Kidney glomerular epithelial cell (primary cell): ENCODE measurements at places on chromosomes 12 and 14.

GRCh38 chr12:130764475-130765185 is 48.5 kb upstream of the RIMBP2 start:
- DNase-seq, result no peak

GRCh38 chr12:77916276-77916675 is 85.6 kb downstream of the NAV3 start:
- no peak for DNase-seq

- peak; percentile 22 for DNase-seq
Measured at GRCh38 chr14:59332727-59333126, 132.5 kb downstream of the GPR135 start.

DNA sequence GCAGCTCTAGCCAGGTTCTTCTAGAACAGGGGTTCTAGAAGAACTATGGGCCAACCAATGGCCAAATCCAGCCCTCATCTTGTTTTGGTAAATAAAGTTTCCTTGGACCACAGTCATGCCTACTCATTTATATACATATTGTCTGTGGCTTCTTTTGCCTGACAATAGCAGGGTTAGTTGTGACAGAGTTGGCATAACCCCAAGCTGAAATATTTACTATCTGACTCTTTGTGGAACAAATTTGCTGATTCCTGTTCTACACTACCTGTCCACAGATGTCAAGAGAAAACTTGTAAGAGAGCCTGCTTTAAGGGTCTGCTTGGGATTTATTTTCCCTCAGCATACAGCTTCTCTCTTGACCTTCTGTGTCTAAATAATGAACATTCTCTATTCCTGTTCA is 289.0 kb downstream of the KSR2 start:
- DNase-seq, result peak; percentile 54

DNA sequence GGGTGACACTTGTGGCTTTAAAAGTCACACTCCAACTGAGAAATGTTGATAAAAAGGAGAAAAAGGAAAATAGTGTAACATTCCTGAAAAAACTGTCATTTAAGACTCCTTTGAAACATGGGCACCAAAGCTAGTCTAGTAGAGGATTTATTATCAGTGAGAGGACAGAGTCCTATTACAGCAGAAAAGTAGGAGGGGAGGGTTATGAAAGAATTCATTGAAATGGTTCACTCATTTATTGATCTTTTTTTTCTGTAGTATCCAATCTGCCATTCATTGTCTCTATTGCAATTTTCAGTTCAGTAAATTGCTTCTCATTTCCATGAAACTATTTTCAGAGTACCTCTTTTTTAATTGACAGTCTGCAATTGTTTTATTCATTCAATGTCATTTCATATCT is 25.4 kb downstream of the PPM1A start:
- no peak for DNase-seq

- no peak for DNase-seq
Measured at GRCh38 chr12:5379749-5380496, 52.0 kb upstream of the NTF3 start.

DNA sequence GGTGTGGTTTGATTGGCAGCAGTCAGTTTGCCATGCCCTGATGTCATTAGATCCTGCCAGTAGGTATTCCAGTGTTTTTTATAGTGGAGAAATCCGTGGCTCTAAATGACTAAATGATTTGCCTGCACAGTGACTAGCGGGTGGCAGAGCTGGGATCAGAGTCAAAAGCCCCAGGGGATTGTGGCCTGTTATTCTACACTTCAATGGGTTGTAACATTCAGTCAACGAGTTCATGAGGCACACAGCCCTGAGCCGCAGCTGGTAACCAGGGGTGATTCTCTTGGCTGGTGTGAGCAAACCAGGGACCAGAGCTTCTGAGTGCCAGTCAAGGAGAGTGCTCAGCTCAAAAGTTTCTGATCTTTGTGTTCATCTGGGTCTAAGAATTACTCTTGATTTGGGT is 1.8 kb downstream of the MYH6 start:
- DNase-seq, result no peak

DNA sequence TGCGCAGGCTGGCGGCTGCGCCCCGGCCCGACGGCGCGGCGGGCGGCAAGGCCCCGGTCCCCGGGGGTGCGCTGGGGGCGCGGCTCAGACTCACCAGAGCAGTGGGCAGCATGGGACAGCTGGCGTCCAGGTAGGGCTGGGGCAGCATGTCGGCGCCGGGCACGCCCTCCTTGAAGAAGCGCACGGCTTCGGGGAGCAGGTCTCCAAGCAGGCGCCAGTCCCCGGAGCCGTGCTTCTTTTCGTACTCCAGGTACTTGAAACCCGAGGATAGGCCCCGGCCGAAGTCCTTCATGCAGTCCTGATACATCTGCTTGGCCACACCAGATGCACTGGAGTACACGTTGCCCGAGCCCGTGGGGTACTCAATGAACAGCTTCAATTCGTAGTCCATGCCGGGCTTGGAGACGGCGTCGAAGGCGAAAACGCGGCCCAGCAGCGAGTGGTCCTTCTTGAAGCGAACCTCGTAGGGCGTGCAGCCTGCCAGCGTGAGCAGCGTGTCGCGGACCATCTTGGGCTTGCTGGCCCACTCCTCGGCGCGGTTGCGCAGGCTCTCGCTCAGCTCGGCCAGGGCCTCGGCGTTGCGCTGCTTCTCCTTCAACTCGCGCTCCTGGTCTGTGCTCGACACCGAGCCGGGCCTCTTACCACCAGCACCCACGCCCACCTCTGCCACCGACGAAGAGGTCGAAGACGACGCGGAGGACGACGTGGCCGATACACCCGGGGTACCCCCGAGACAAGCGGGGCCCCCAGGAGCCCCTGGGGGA is 2.2 kb downstream of the IRF2BPL start:
- DNase-seq, result no peak

DNA sequence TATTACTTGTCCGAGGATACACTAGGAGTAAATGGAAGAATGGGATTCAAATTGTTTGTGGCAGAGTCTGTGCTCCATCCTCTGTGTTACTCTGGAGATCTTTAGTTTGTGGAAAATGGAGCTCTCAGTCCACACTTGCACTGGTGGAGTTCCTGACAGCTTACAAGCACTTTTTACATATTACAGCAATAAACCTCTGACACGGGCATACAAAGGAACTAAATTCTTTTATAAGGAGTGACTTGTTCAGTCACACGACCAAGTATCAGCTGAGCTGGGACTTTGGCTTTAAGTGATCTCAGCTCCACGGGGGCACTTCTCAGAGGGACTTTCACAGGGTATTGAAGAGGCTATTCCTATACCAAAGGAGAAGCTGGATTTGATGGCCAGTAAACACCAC is 417.5 kb downstream of the LRIG3 start:
- DNase-seq, result no peak

DNA sequence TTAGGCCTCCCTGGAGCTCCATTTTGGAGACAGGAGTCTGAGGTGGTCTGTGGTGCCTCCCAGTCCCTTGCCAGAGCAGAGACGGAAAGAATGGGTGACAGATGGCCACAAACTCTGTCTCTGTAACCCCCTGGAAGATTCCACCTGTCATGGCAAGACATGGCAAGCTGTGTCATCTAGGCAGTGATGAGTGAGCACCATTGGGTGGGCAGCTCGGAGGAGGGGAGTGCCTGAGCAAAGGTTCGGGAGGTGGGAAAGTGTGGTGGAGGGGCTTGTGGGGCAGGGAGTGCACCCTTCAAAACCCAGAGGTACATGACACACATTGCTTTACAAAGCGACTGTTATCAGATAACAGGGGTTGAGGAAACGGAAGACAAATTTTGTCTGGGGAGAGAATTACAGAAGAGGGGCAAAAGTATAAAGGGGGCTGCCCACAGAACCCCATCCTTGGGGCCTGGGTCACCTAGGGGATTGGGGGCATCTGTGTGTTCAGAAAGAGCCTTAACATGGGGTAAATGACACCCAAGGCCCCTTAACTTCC is 3.5 kb downstream of the RIN3 start:
- no peak for DNase-seq

DNA sequence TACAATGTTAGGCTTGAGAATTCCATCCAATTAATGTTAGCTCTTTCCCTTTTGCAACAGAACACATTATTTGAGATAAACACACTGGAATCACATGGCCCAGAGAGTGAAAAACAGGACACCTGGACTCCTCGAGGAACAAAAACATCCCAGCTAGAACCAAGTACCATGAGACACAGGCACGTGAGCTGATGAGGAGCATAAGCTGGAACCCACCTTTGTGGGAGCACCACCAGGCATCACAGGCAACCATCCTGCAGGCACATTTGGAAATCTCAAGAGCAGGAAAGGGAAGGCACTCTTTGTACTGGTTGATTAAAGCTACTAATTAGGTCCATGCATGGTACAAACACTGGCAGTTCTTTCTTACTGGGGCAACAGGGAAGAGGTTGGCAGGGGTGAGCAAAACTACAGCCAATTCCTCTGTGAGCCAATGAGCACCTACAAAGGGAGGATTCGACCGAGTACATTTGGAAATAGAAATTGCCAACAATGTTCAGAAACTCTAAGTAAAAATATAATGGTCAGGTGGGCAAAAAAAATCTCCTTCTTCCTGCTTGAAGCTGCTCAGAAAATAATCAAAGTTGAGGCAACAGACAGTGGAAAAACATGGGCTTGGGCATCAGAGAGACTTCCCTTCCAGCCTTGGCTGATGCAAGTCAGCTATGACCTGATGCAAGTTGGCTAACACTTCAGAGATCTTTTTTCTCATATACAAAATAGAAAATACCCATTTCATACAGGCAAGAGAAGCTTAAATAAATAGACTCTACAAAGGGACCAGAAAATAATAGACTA is 216.7 kb downstream of the NUAK1 start:
- no peak for DNase-seq

DNA sequence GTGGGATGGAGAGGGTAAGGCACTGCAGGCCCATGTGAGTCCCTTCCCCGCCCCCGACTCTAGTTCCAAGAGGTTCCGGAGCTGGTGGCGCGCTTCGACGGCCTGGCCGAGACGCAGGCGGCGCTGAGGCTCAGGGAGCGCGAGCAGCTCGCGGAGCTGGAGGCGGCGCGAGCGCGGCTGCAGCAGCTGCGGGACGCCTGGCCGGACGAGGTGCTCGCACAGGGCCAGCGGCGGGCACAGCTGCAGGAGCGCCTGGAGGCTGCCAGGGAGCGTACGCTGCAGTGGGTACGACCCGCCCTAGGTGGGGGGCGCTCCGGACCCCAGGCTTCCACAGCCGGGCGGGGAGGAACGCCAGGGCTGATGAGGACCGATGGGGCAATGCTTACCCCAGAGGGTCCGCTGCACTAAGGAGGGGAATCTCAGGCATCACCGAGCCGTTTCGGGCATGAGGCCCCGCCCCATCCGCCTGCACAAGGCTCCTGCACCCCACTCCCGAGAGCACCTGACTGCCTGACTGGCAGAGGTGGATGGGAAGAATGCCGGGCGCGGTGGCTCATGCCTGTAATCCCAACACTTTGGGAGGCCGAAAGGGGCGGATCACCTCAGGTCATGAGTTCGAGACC is 4.9 kb downstream of the CFAP73 start:
- DNase-seq, result no peak

DNA sequence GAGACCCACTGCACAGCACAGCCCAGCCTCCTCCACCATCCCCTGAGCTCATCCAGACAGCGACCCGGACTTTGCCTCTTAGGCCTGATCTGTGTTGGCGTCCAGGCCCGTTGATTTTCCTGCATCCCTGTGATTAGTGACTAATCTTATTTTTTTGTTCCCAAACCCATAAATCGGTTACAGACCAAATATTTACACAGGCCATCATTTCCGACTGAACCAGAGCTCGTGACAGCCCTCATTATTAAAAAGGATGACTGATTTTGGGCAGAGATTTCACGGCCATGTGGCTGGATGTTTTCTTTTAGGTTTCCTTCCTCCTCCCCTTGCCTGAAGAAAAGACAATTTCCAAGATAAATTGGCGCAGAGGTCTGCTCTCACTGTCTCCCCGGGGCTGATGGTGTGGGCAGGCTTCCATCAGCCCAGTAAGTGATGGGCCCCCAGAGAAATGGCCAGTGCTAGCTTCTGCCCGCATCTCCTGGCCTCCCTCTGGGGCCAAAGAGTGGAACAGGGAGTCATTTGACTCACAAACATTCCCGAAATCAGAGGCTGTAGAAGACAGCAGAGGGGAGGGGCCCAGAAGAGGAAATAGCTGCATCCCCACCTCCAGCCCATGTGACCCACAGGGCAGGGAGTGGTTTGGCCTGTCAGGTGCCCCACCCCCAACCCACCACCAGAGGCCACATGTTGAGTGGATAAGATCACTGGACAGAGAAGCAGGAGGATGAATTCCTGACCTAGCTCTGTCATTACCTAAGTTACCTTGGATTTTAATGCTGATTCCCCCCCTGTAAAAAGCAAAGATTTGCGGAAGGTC is 283.5 kb downstream of the KSR2 start:
- peak; percentile 96 for DNase-seq

GRCh38 chr14:102898776-102899515 is 23.5 kb upstream of the AMN start:
- no peak for DNase-seq

DNA sequence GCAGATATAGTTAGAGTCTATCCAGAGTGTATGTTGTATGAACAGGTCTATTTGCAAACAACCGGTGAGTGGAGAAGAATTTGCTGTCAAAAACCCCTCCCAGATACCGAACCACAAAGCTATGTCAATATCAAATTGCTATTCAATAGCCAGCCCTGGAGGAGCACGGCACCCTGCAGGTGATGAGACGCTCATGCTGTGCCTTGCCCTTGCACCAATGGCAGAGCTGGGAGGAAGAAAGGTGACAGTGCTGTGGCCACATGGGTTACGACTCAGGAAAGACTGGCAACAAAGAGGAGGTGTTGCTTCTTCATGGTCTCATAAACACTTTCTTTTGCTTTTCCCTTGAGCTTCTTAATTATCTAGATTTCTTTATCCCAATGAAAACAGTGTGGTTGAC is 55.7 kb downstream of the PAX9 start:
- DNase-seq, result no peak

- peak; percentile 52 for DNase-seq
Measured at GRCh38 chr14:23154964-23155587, 28.4 kb downstream of the SLC7A8 start.

GRCh38 chr12:23757541-23757962 is 191.9 kb downstream of the SOX5 start:
- peak; percentile 17 for DNase-seq
